ENCODE measurements at places on chromosomes 12 and 14.

GRCh38 chr14:59633486-59633885, 56.9 kb upstream of the CCDC175 start:
- no peak for DNase-seq

DNA sequence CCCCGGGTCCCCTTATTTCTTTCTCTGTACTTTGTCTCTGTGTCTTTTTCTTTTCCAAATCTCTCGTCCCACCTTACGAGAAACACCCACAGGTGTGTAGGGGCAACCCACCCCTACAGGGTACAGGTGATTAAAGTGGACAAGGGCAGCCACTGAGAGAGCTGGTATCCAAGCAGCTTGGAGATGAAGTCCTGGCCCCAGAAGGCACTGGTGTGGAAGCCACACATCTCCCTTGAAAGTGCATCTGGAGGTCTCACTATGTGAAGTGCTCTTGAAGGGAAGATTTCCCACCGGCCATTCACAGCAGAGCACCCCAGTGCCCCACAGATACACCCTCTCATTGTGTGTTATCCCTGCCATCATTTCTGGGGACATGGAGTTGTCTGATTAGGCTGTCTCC, 6.3 kb upstream of the BICD1 start:
- no peak for DNase-seq

GRCh38 chr14:51481643-51482042, 170.1 kb upstream of the FRMD6 start:
- no peak for DNase-seq

GRCh38 chr12:131208425-131208824, 254.7 kb downstream of the ADGRD1 start:
- no peak for DNase-seq
